ENCODE measurements at places on chromosomes 12 and 14.

DNA sequence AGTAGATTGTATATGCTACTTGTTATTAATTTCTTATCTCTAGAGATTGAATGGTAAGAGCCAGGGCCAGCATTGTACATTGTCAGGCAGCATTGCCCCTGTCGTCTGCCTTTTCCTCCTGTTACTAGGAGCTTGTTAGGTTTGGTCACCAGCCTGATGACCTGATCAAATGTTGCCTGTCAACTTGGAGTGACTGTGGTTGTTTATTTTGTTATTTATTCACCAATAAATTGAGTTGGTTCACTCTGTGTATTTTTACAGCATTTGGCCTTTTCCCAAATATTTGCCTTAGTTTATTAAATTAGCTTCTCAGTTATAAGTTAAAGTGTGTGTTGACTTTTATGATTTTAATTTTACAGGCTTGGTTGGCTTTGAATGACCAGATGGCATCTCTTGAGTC, 88.4 kb downstream of the PRKCH start:
- DNase-seq: no peak

- no peak for DNase-seq
These were observed 58.9 kb upstream of the FRMD6 start for GRCh38 chr14:51592836-51593235.

- DNase-seq: no peak
These were observed 10.3 kb upstream of the KCNA1 start for GRCh38 chr12:4899364-4899763.

GRCh38 chr12:30694412-30695198, 1.1 kb downstream of the IPO8 start:
- DNase-seq: no peak

DNA sequence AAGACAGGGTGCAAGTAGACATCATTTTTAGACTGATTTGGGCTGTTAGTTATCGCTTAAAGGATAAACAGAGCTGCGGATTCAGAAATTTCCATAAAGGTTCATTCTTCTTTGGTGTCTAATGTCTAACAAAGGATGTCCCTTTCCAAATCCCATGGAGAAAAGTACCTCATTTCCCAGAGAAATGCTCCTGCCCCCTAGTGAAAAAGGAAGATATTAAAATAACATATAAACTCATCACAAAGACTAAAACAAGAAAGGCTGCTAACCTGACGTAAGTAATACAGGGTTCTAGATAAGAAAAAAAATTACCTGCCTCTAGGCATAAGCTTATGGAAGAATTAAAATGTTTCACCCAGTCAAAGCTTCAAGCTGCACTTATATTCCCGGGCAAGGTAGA, 22.8 kb downstream of the ARMH4 start:
- no peak for DNase-seq

DNA sequence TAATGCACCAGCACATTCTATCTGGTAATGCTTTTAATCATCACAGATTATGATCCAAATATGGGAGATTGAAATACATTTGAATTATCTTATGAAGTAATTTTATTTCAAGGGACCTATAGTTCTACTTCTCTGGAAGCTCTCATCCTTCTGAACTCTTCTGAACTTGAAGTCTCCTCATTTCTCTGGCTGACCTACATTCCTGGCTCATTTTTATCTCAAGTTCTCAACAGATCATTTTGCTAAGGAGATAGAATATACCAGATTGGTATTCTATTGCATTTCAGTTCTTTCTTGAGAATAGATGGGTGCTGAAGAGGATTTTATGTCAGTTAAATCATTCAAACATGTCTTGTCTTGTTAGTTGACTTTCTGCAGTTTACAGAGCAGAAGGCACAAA, 7.9 kb downstream of the HMGA2 start:
- DNase-seq: no peak

- no peak for DNase-seq
These were observed 13.0 kb upstream of the LBHD2 start for GRCh38 chr14:103070971-103071542.

DNA sequence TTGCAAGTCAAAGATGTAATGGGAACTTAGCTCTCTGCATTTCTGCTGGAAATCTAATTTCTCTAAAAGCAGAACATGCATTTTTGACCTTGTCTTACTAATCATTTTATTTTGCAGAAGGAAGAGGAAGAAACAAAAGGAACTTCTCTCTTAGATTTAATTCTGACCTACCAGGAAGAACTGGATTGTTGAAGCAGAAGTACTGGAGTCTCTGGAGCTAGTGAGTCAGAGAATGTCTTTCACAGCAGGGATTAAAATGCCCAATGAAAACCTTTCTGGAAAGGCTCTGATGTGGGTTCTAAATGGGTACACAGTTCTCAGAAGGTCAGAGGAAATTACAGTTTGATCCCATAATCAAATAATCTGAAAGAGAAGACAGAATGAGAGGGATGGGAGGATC, 70.8 kb upstream of the GNG2 start:
- DNase-seq: no peak

- no peak for DNase-seq
These were observed 9.4 kb upstream of the MYL2 start for GRCh38 chr12:110929818-110930217.

GRCh38 chr12:91590966-91591638, 408.5 kb upstream of the DCN start:
- DNase-seq: no peak

- no peak for DNase-seq
These were observed 9.3 kb upstream of the NID2 start for GRCh38 chr14:52078095-52078531.

GRCh38 chr12:65923228-65923627, 98.9 kb downstream of the HMGA2 start:
- no peak for DNase-seq

DNA sequence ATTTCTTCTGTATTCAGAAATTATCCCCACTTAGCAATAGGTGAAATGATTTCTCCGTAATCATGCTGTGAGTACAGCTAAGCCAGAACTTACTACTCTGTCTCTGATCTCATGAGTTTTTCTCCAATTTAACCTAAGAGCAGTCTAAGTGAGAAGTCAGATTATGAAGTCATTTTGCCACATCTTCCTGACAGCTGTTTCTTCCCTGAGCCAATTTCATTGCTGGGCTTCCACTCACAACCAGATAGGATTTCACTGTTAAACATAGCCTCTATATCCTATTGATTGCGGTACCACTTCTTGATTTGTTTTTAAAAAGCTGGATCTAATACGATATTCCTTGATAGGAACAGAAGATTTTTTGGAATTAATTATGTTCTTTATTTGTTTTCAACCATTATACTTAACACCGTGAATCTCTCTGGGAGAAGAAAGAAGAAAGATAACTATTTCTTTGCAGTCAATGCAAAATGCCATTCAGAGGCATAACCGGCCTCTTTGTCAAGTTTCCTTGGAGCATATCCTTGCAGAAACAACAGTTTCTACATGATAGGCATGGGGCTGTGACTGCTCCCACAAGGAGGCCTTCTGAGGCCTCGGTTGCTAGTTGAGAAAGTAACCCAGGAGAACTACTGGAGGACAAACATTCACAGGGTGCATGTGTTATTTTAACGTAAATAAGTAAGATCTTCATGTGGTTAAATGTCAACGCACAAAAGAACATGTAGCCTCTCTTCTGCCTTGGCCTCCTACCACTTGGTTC, 212.2 kb downstream of the NPAS3 start:
- DNase-seq: no peak

- DNase-seq: no peak
These were observed 490.7 kb downstream of the EGLN3 start for GRCh38 chr14:33460164-33460563.

GRCh38 chr14:91845652-91846051, 21.7 kb downstream of the TC2N start:
- DNase-seq: no peak

GRCh38 chr12:2264651-2265232, 212.0 kb downstream of the CACNA1C start:
- no peak for DNase-seq

All from SIG-M5 (cell line).